ENCODE measurements at places on chromosomes 2 and 18. TPM values are rescaled to one million over a fixed set of nuclear protein-coding genes. Genes with fewer than 3 reads are reported as not detected.

Gene GPR35
- 0.12 TPM for total RNA-seq

- peak; percentile 25 for DNase-seq
Observed at GRCh38 chr2:24009680-24010476, at the start of gene MFSD2B. TSS of gene MFSD2B (plus strand) at chr2:24010085. CDS start at chr2:24010097, 12 bp downstream.

Gene FECH
- 22.8 TPM for total RNA-seq

GRCh38 chr2:12796657-12797056 lies 79.9 kb downstream of the TRIB2 start:
- peak; percentile 73 for DNase-seq

DNA sequence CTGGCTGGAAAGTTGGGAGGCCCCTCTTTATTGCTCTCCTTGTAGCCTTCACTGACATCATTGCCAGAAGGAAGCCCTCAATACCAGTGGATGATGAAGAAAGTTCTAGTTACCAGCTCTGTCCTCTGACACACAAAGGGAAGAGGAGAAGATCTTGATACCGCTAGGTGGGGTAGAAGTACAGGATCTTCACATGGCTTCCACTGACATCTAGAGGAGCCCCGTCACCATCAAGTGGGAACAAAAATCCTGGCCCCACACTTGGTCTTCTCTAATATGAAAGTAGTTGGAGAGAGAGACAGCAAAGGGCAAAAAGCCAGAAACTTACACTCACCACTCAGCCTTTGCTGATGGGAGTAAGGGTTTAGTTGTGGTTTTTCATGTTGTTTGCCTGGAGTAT lies 12.4 kb downstream of the XIRP2 start:
- DNase-seq: no peak

- peak; percentile 98 for DNase-seq
Observed at GRCh38 chr2:1731447-1731962, 12.8 kb downstream of the PXDN start.

DNA sequence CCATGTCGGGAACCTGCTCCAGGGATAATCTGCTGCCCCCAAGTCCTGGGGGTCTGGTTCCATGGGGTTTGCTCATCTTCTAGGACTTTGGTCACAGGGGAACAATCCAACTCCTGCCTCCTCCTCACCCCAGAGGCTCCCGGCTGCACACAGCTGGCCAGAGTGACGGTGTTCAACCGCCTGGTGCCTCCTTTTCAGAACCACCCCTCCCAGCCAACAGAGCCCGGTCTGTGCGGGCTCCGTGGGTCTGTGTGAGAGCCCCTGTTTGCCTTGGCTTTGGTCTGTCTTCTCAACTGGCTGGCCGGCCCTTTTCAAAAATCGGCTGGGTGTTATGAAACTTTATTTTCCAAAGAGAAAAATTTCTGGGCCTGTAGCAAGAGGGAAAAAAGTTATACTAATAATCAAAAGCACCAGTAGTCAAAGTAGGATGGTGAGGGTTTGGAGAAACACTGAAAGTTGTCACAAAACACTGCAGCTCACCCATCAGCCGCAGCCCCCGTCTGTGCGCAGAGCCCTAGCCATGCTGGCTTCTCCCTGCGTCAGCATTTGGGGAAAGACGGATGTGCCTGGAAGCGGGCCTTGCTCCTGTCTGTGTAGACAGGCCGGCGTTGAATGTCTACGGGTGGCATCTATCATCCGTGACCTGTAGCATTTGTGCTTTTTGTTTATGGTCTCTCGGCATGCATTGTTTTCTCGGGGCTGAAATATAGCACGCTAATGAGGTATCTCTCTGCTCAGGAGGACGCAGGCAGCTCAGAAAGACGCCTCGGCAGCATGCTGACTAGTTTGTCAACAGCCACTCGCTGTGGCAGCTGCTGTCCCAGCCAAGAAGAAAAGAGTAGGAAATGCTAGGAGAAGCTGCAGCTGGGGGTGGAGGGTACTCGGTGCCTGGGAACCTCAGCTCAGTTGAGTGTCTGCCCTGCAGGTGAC lies 138.6 kb downstream of the GLI2 start:
- no peak for DNase-seq

DNA sequence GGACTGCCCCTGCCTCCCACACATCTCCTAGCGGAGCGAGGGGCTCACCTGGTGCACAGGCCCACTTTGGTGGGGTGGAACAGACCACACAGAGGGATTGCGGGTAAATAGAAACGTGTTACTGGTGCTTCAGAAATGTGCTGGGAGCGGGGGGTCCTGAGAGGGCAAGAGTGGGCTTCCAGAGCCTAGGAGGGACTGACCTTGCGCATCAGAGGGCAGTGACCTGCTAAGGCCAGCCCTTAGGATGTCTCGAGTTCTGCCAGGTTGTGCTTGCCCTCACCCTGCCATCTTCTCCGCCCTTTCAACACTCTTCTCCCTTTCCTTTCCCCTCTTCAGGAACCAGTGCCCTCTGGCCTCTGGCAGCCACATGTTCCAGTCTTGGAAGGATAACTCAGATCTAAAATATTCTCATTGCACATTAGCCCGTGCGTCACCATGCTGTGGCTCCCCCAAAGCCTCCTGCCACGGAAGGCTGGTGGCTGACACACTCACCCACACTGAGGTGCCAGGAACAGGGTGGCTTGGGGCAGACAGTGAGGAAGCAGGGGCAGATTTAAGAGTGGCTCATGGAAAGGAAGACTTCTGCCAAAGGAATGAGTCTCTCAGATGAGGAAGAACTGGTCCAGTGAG lies 89.6 kb downstream of the MCFD2 start:
- peak; percentile 86 for DNase-seq

Gene FMNL2
- total RNA-seq: 41.3 TPM

DNA sequence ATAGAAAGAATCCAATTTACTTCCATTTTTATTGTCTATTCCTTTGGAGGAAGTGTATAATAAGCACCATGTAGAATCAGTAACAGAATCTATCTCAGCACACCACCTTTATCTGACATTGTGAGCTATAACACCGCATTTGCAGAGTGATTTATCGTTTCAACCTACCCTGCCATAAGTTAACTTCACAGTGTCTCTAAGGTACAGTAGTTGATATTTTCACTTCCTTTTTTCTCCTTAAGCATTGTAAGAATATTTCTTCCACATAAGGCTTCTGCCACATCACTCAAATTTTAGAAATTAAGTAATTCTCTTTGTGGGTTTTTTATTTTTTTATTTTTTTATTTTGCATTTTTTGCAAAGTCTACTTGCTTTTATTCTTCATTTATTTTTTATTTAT lies 107.1 kb downstream of the TMX3 start:
- no peak for DNase-seq

Gene ACKR3
- total RNA-seq: 24.0 TPM

DNA sequence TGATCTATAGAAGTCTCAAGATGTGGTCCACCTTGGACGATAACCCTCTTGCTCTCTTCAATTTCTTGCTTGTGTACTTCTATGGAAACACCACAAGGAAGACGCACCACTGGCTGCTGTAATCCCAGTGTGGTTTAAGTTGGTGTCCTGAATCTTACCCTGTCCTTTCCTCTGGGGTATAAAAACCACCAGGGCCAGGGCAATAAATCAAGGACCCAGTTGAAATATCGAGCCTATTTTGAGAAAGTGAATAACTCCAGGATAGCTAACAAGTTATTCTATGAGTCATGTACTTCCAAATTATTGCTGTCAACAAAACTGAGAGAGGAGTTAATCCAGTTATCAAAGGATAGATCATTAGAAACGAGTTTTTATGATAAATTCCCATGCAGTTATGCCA lies 137.0 kb downstream of the RND3 start:
- no peak for DNase-seq

DNA sequence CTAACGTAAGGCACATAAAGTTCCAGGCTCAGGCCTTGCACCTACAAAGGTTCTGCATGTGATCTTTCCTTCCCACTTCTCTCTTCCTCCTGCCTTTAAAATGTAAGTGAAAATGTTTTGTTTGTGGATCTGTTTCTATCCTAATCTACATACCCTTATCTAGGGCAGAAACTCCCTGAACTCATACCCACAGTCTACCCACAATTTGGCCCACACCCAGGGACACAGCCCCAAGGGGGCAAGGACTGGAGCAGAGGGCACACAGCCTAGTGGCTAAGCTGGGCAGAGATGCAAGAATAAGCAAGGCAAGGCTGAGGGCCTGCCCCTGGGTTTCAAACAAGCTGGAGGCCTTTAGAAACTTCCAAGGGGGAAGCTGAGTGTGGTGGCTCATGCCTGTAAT lies 71.0 kb downstream of the HS1BP3 start:
- peak; percentile 49 for DNase-seq

- DNase-seq: no peak
Observed at GRCh38 chr2:29991086-29991485, 69.7 kb upstream of the ALK start.

- peak; percentile 85 for DNase-seq
Observed at GRCh38 chr2:120935339-120936313, 200.0 kb downstream of the GLI2 start.

GRCh38 chr2:74464406-74464805 lies 776 bp downstream of the MOGS start:
- no peak for DNase-seq

- DNase-seq: peak; percentile 38
Observed at GRCh38 chr18:22283397-22283796, 114.0 kb downstream of the GATA6 start.

- DNase-seq: no peak
Observed at GRCh38 chr2:167258712-167259111, 370.4 kb downstream of the XIRP2 start.

Gene LONRF2
- 0.84 TPM for total RNA-seq

GRCh38 chr2:22487036-22487435 lies 897.9 kb upstream of the KLHL29 start:
- DNase-seq: no peak

DNA sequence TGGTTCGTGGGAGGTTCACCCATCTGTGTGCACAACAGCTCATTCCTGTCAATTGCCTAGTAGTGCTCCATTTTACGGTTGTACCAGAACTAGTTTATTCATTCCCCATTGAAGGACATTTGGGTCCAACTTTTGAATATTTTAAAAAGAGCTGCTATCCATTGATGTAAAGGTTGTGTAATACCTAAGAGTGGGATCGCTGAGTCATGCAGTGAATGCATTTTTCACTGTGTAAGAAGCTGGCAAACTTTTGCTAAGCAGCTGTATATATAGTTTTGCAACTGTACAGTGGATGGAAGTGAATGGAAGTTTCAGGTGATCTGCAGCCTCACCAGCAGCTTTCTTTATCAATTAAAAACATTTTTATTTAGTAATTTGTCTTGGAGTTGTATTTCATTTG lies 104.5 kb downstream of the DCDC2C start:
- peak; percentile 11 for DNase-seq

Gene OTOS
- total RNA-seq: not detected

Gene SATB2
- total RNA-seq: 11.8 TPM

GRCh38 chr2:172836347-172836821 lies 100.7 kb downstream of the RAPGEF4 start:
- peak; percentile 80 for DNase-seq

- no peak for DNase-seq
Observed at GRCh38 chr2:21333684-21334083, 209.9 kb downstream of the TDRD15 start.

GRCh38 chr2:238142382-238143205 lies 4.1 kb downstream of the KLHL30 start:
- DNase-seq: no peak

Gene SDC1
- 28.8 TPM for total RNA-seq

DNA sequence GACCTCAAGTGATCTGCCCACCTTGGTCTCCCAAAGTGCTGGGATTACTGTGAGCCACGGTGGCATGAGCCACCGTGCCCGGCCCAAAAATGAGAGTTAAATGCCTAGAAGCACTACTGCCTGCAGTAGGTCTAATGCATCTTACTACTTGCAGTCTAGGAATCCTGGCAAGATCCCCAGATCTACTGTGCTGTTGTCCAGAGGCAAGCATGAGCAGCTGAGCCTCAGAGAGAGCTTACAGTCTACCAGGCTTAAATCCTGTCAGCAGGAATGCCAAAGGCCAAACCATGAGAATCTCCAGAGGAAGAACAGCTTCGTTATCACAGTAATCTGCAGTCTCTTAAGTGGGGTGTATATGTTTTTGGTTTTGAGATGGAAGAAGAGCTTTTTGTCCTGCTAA lies 54.4 kb downstream of the XRCC5 start:
- peak; percentile 14 for DNase-seq

GRCh38 chr2:208266936-208267335 lies 881 bp downstream of the PIKFYVE start:
- no peak for DNase-seq

GRCh38 chr2:102359527-102359926 lies 3.9 kb downstream of the IL18R1 start:
- DNase-seq: no peak

DNA sequence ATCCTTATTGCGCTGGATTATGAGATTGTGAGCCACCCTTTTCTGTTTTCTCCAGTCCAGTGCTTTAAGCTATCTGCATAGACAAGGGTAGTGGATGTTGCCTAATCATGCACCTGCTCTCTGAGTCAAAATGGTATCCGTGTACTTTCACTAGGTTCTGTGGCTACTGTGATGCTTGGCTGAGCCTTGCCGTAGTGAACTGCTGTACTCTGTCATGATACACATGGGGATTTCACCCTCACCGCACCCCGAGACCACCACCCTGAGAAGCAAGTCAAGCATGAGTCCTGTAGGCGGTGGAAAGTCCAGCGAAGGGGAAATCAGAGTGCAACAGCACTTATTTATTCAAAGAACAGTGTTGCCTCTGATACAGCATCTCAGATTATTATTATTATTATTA lies 55.0 kb downstream of the ARHGAP25 start:
- DNase-seq: no peak

Gene FABP1
- not detected for total RNA-seq

Gene CD8A
- total RNA-seq: not detected

DNA sequence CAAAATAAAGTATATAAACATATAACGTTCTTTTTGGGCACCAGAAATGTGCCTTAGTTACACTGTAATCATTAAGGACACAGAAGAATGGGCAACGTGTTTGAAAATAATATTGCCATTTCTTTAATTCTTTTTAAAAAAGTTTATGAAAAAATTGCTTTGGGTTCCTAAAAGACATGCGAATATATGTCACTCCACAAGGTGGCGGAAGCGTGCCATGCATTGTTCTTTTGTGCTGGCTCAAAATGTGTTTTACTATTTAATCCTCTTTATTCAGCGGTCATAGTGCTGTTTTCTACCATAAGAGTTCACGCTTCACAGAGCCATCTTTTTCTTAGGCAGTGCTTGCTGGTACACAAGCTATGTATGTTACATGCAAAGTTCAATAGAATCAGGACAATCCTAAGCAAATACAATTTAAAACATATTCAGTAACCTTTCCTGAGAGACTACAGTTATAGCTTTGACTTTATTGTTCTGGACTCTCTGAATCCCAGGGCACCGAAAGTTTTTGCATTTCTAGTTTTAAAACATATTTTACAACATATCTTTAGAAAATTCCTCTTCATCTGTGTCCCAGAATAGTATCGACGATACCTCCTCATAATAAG lies 147.8 kb upstream of the ERBB4 start:
- peak; percentile 64 for DNase-seq

GRCh38 chr2:205386109-205386508 lies 296.2 kb upstream of the NRP2 start:
- peak; percentile 66 for DNase-seq

- DNase-seq: peak; percentile 33
Observed at GRCh38 chr2:26942543-26943295, 27.7 kb upstream of the MAPRE3 start.

GRCh38 chr2:206063635-206064034 lies 22.3 kb downstream of the INO80D start:
- DNase-seq: no peak

Gene LRRFIP1
- 48.1 TPM for total RNA-seq

- DNase-seq: no peak
Observed at GRCh38 chr2:60312618-60313017, 240.8 kb downstream of the BCL11A start.

Gene PLEK
- total RNA-seq: not detected

Gene SERPINB12
- not detected for total RNA-seq

Data from RPMI7951 (cell line).